ENCODE measurements at places on chromosomes 7 and 10.

DNA sequence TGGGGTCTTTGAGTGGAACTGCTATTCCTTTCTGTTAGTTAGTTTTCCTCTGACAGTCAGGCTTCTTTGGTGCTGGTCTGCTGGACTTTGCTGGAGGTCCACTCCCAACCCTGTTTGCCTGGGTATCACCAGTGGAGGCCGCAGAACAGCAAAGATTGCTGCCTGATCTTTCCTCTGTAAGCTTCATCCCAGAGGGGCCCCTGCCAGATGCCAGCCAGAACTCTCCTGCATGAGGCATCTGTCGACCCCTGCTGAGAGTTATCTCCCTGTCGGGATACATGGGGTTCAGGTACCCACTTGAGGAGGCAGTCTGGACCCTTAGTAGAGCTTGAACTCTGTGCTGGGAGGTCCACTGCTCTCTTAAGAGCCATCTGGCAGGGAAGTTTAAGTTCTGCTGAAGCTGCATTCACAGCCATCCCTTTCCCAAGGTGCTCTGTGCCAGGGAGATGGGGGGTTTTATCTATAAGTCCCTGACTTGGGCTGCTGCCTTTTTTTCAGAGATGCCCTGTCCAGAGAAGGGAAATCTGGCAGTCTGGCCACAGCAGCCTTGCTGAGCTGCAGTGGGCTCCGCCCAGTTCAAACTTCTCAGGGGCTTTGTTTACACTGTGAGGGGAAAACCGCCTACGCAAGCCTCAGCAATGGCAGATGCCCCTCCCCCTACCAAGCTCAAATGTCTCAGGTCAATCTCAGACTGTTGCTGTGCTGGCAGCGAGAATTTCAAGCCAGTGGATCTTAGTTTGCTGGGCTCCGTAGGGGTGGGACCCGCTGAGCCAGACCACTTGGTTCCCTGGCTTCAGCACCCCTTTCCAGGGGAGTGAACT is 89.7 kb upstream of the CDK6 start:
- no peak for DNase-seq

GRCh38 chr7:94969434-94970084 is 62.2 kb downstream of the PPP1R9A start:
- no peak for DNase-seq

GRCh38 chr7:94687810-94688209 is 31.9 kb upstream of the SGCE start:
- no peak for DNase-seq

DNA sequence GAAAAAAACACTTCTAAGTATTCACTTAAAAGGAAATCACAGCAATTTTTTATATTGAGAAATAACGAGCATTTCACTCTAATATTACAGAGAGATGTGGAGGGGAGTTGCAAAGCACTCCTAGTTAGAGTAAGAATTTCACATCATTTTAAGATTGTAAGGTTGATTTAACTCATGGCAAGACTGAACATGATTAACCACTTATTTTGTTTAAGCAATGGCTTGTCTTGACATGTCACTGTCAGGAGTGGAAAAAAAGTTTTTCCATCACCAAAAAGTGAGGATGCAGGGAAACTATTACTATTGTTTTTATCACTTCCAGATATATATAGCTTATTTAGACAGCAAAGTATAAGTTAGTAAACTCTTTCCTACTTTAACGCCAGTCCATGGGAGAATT is 27.1 kb downstream of the CD36 start:
- DNase-seq = no peak

GRCh38 chr7:74343281-74344131 is 54.3 kb downstream of the CLIP2 start:
- no peak for DNase-seq

GRCh38 chr7:37993060-37993501 is 72.6 kb downstream of the EPDR1 start:
- DNase-seq = no peak

DNA sequence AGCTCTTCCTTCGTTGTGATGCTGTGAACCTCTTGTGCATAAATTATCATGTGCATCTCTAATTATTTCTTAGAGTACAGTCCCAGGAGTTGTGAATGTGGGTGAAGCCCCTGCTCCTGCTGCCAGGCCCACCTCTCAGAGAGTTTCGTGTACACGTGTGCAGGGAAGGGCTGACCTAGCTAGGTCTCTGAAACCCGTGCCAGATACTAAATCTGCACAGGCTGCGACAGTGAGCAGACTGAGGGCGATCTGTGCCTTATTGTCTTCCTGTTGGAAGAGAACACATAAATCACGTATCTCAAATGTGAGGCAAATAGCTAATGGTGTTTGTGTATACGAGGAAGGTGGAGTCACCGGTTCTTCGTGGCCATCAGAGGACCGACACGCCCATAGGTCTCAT is 71.8 kb upstream of the DNAJB6 start:
- no peak for DNase-seq

DNA sequence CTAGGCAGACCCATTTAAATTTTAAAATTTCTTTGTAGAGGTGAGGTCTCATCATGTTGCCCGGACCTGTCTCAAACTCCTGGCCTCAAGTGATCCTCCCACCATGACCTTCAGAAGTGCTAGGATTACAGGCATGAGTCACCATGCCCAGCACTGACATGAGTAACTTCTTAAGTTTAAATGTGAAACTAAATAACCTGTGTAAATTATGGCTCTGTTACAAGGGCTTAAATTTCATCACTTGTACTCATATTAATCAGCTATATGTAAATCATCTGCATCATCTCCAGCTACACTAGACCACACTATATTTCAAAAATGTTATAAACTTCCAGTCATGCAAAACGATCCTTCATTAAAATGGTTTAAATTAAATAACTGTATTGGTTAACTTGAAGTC is 56.1 kb downstream of the ATAD1 start:
- peak; percentile 19 for DNase-seq

DNA sequence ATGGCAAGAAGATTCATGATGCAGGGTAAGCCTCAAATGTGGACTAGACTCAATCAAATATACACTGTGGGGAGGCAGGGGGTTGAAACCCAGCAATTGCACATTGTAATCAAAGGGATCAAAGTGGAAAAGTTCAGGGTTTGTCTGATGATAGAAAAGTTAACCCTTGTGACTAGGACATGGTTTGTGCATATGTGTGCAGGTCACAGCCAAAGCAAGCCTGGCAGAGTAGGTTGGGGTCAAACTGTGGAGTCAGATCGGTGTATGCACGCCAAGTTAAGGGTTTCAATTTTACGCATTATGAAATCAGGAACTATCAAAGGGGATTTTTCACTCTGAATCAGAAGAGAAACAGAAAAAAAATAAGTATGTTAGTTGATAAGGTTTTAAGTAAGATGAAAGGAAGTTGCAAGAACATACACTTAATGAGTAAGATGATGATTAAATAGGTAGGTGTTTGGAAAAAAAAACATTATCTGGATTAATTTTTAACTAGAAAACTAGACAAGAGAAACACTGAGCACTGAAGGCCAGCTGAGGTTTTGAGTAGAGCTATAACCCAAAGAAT is 188.3 kb downstream of the DGKB start:
- DNase-seq = no peak

DNA sequence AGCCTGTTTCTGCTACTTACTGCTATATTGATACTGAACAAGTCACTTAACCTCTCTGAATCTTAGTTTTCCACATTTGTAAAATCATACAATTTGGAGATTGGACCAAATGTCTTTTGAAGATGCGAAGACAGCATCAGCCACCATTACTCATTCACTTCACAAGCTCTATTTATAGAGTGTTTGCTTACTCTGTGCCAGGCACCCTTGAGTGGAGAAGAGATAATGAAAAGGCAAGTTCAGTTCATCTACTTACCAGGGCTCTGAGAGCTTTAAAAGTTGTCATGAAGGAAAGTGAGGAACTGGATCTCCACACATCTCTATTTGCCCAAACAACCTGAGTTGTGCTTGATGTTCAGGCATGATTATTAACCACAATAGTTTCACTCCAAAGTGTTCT is 277.5 kb downstream of the CSTF2T start:
- no peak for DNase-seq

DNA sequence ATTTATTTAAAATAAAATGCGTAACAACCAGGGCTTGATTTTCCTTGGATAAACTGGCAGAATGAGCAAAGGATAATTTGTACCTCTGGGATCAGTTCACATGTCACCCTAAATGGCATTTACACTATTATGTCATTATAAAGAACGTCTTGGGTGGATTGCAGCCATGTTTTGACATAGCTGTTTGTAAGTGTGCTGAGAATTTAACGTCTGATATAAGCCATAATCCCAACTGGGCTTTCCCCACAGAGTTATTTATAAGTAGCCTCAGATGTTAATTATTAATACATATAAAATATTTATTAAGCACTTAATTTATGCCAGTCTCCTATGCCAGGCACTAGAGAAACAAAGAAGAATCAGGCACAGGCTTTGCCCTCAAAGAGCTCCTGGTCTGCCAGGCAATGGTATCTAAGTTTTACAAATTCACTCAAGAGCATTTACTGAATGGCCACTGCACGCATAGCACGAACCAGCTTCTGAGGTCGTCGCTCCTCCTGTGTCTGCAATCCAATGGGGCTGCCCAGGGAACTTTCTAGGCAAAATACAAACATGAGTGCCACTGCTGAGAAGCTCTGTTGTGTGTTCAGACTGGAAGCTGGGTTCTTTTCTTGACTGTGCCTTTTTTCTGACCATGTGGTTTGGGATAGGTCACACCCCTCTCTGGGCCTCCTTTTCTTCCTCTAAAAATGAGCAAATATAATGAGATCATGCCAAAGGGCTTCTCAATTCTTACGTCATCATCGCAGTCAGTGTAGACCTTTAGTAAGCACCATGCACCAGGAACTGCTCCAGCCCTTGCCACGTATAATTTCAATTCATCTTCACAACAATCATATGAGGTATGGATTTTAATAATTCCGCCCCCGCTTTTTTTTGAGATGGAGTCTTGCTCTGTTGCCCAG is 11.3 kb upstream of the CTBP2 start:
- DNase-seq = no peak

- no peak for DNase-seq
Measured at GRCh38 chr7:3960942-3961341, 659.9 kb downstream of the SDK1 start.

DNA sequence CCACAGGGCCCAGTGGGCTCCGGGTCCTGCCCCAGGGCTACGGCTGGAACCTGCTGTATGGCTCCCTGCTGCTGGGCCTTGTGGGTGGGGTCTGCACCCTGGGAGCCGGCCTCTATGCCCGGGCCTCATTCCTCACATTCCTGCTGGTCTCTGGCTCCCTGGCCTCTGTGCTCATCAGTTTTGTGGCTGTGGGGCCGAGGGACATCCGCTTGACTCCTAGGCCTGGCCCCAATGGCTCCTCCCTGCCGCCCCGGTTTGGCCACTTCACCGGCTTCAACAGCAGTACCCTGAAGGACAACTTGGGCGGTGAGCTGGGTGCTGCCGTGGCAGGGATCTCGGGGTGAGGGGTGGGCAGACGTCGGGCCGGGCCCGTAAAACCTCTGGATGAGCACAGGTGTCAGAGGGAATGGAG is 4.4 kb downstream of the SLC12A9 start:
- DNase-seq = no peak

GRCh38 chr7:86913709-86914108 is 145.7 kb downstream of the ELAPOR2 start:
- DNase-seq = no peak

DNA sequence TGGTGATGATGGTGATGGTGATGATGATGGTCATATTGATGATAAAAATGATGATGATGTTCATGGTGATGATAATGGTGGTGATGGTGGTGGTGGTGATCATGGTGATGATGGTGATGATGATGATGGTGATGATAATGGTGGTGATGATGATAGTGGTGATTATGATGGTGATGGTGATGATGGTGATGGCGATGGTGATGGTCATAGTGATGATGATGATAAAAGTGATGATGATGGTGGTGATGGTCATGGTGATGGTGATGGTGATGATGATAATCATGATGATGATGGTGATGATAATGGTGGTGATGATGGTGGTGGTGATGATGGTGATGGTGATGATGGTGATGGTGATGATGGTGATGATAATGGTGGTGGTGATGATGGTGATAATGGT is 478.7 kb downstream of the TYW1 start:
- DNase-seq = no peak
